ENCODE measurements at places on chromosomes 5 and 9.

DNA sequence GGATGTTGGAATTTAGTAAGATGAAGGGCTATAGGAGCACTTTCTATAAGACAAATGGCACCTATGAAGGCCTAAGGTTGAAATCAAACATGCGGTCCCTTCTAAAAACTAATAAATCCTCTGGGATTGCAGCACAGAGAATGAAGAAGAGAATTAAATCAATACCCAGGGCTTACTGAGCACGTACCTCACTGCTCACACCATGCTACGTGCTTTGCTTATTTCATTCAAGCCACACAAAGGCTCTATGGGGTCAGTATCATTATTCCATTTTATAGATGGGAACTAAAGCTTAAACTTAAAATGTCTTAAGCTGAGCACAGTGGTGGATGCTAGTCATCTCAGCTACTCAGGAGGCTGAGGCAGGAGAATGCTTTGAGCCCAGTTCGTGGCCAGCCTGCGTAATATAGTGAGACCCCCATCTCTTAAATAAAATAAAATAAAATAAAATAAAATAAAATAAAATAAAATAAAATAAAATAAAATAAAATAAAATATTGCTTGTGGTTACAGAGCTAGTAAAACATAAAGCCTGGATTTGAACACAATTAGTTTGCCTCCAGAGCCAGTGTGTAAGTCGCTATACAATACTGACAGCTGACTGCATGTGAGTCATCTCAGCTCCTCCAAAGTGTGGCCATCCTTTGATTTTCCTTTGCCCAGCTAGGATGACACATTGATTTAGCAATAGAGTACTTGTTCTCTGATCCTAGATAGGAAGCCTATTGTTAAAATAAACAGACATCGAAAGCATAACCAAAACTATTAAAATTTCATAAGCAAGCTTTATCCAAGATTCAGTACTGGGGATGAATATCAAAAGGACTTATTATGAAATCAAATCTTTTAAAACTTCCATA is 20.9 kb upstream of the DPYSL3 start:
- no peak for DNase-seq

DNA sequence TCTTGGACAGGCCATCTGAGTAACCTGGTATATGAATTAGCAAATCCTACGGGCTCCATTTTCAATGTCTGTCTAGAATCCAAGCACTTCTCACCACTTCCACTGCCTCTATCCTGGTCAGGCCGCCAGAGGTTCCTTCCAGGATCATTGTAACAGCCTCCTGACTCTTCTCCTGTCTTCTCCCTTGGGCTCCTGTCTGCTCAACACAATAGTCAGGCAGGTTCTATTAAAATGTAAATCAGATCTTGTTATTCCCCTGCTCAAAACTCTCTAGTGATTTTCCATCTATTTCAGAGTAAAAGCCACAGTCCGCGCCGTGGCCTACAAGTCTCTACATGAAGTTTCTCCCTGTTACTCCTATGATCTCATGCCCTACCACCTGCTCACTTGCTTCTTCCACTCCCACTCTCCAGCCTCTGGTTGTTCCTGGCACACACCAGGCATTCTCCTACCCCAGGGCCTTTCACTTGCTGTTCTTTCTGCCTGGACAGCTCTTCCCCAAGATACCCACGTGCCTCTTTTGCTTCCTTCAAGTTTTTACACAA is 21.7 kb downstream of the ZNF366 start:
- no peak for DNase-seq

DNA sequence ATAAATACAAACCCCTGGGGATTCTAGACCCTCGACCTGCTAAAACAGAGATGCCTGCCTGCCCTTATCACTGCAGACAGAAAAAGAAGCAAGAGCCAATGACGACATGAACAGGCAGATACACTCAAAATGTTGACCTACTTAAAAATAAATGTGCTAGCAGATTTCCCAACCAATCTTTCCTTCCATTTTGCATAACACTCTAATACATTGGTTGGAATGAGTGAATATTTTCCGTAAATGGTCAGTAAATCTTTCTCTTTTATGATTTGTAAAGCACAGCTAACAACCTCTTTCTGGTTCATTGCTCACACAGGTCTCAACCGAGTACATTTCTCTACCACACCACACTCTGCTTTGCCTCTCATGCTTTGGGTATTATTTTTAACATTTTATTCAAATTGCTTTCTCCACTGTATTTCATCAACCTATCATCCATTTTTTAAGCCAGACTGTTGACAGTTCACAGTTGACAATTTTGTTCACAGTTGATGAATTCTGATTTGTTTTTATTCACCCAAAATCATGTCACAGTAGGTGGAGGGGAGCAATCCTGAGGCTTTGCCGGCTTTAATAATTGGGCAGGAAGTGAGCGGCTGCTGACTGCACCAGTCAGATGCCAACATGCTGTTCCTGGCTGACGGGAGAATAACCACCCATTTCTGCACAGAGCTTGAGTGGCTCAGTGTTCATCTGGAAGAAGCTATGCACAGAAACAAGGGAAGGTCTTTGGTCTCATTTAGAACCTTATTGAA is 426.6 kb downstream of the SPOCK1 start:
- no peak for DNase-seq

GRCh38 chr5:2187687-2188086 is 305.0 kb upstream of the IRX4 start:
- DNase-seq = no peak

- no peak for DNase-seq
Measured at GRCh38 chr9:129898185-129898584, 62.9 kb downstream of the USP20 start.

- DNase-seq = peak; percentile 94
Measured at GRCh38 chr5:1315709-1316587, 21.1 kb upstream of the TERT start.

- DNase-seq = no peak
Measured at GRCh38 chr9:35395706-35396101, 94.2 kb upstream of the RUSC2 start.

- no peak for DNase-seq
Measured at GRCh38 chr9:38015906-38016305, 53.1 kb downstream of the SHB start.

Data from NCI-H1436 (cell line).